Sciatic nerve (tissue), 2 donors: ENCODE measurements at places on chromosomes 2 and 18. TPM values are rescaled to one million over a fixed set of nuclear protein-coding genes. Genes with fewer than 3 reads are reported as not detected.
A peak's percentile ranks its signal among the peaks of the same experiment; 100 is the strongest.

- no peak for DNase-seq
Measured at GRCh38 chr2:190877436-190877835, 3.2 kb upstream of the GLS start.

- no peak for DNase-seq
Measured at GRCh38 chr18:67199993-67200617, 316.4 kb downstream of the DSEL start.

DNA sequence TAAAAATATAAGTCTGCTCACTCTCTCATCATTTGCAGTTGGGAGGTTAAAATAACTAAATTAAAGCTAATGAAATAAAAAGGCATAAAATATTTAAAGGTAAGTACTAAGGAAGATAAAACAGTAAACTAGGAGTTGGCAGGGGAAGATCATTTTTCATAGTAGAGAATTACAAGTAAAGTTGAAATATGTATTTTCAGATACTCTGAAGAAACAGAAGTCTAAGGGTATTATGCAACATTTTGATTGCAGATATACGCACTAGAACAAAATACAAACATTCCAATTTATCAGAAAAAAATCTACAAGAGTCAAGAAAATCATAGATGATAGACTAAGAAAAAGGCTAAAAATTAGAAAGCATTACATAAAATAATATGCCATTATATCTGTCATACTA lies 167.6 kb upstream of the CTAGE1 start:
- no peak for DNase-seq

DNA sequence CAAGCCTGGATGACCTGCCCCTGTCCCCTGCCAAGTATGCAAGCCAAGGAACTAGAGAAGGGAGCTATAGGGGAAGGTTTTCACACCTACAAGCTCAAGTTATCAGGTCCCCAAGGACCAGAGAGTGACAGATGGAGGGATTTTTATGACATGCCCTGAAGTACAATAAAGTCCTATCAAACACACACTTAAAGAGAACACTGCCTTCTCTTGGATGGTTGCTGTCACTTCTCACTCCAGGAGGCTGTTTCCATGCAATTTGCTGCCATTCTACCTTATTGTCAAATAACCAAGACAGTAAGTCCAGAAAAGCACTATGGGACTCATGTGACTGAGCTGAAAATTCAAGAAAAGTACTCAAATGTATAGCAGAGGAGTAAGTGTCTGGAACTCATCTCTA lies 76.6 kb upstream of the DDX18 start:
- DNase-seq, result no peak

- no peak for DNase-seq
Measured at GRCh38 chr2:223232285-223232684, 180.3 kb downstream of the KCNE4 start.

- DNase-seq, result no peak
Measured at GRCh38 chr18:45168866-45169600, 446.2 kb upstream of the SLC14A2 start.

GRCh38 chr2:105760639-105761337 lies 16.1 kb downstream of the NCK2 start:
- no peak for DNase-seq

GRCh38 chr2:96683972-96684820 lies 41.6 kb downstream of the FER1L5 start:
- no peak for DNase-seq

DNA sequence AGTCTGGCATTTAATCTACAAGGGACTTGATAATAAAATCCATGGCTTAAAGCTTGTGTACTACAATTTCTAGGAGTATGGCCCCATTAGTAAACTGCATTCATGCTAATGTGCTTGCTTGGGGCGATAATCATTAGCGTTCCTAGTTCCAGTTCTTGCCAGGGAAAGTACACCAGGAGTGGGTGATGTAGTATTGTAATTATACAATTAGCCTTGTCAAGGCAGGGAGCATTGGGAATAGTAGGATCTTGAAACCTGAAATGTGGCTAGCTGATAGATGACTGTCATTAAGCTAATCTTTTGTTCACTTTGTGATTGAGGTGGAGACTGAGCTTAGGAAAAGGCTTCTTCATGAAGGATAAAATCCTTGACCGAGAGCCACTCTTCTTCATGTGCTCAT lies 989.2 kb downstream of the CPS1 start:
- DNase-seq, result no peak

- DNase-seq, result peak; percentile 75
Measured at GRCh38 chr2:11129598-11130449, 25.4 kb upstream of the SLC66A3 start.

GRCh38 chr2:88668862-88669261 lies 22.6 kb upstream of the RPIA start:
- DNase-seq, result no peak

GRCh38 chr2:200377355-200378336 lies 71.2 kb downstream of the SPATS2L start:
- no peak for DNase-seq

- no peak for DNase-seq
Measured at GRCh38 chr2:80153768-80154167, 150.8 kb downstream of the LRRTM1 start.

DNA sequence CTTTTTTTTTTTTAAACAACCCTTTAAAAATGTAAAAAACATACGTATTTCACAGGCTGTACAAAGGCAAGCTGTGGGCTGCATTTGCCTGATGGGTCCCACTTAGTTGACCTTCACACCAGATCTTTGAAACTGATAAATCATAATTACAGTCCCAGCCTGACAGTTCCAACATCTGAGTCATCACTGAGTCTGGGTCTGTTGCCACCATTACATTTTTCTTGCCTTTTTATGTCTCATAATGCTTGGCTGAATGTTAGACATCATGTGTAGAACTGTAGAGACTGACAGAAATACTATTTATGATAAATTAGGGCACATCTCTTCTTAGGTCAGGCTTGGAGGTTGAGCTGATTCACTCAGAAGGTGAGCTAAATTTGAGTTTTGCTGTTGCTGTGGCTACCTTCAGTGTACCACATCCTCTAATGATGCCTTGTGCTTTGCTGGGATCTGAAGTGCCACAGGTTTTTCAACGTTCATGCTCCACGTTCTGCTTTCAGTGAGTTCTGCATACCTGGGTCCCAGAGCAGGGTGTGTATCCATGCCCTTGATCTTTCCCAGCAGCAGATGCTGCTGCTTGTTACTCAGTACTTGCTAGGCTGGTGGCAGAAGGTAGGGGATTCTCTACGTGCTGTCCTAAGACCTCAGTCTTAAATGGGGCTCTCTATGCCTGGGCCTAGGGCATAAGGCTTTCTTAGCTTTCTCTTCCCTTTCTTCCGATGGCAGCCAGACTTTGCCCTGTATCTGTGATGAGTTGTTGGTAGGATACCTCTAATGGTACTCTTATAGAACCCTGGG lies 160.6 kb upstream of the SMAD7 start:
- DNase-seq, result no peak

DNA sequence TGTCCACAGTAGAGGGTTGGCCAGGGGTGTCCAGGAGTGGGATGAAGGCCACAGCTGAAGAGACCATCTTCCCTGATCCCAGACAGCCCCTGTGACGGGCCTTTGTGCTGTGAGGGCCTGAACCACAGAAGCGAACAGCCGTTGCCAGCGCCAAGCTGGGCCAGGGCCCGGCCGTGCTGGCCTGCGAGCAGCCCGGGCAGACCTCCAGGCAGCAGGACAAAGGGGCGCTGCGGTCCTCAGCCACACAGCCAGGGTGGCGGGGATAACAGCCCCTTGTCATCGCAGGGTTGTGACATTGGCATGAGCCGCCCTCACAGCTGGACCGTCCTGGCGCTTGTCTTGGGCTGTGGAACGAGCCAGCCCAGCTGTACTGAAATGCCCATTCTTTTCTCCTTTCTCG lies 161.1 kb downstream of the FAM210A start:
- peak; percentile 75 for DNase-seq

GRCh38 chr2:50782543-50782942 lies 249.4 kb downstream of the NRXN1 start:
- no peak for DNase-seq

GRCh38 chr2:1837458-1837857 lies 93.1 kb upstream of the PXDN start:
- DNase-seq, result no peak

- DNase-seq, result no peak
Measured at GRCh38 chr2:153163055-153163454, 315.5 kb downstream of the RPRM start.

GRCh38 chr2:190060019-190060418 lies 2.5 kb downstream of the MSTN start:
- no peak for DNase-seq

- DNase-seq, result no peak
Measured at GRCh38 chr2:80328159-80328571, 23.6 kb upstream of the LRRTM1 start.

Gene TMEM17
- total RNA-seq, result 4.9 TPM

Gene ST8SIA5
- 0.22 TPM for total RNA-seq

Gene IL1RN
- 15.0 TPM for total RNA-seq

Gene C2orf66
- total RNA-seq, result 0.36 TPM

Gene ACTG2
- total RNA-seq, result 4.4 TPM

Gene SCYGR7
- not detected for total RNA-seq

Gene ADAM23
- total RNA-seq, result 9.4 TPM

Gene WDR75
- 31.5 TPM for total RNA-seq

Gene LRRTM1
- total RNA-seq, result 7.2 TPM

Gene MC2R
- total RNA-seq, result not detected

Gene MAPRE3
- 26.7 TPM for total RNA-seq

Gene ARL4C
- total RNA-seq, result 10.7 TPM
